ENCODE measurements at places on chromosomes 6 and 20.

DNA sequence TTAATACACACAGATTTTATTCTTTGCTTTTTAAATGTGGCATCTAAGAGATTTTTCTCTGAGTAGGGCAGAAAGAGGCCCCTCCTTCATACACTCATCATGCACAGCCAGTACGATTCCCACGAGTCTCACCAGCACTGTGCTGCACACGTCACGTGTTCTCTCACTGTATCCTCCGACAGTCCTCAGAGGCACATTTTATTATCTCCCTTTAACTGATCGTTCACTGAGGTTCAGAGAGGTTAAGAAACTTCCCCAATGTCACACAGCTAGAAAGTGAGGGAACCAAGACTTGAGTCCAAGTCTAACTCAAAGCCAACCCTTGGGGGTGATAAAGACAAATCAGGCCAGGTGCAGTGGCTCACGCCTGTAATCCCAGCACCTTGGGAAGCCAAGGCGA lies 142.5 kb downstream of the PREX1 start:
- DNase-seq: no peak

GRCh38 chr6:36837686-36838085 lies 1.6 kb downstream of the CPNE5 start:
- no peak for DNase-seq

GRCh38 chr20:62339647-62340062 lies 27.5 kb downstream of the LAMA5 start:
- no peak for DNase-seq

- no peak for DNase-seq
These were observed 18.7 kb downstream of the DIDO1 start for GRCh38 chr20:62907384-62908317.

GRCh38 chr6:21377356-21377755 lies 216.2 kb upstream of the SOX4 start:
- DNase-seq: no peak

- no peak for DNase-seq
These were observed 146.8 kb downstream of the TFAP2A start for GRCh38 chr6:10268111-10268510.

DNA sequence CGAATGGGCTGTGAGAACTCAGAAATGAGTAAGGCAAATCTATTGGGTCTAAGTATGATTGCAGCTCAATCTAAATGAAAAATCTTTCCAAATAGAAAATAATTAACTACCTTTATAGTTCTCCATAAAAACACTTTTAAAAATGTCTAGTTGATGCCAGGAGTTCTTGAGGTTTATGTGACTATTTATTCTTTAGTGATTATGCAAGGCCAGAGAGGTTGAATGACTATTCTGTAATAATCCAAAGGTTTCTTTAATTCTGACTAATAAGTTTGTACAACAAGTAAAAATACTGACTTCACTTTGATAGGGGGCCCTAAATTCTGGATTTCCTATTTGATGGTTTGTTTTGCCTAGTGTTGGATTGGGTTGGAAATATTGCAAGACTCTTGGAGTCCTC lies 461.2 kb downstream of the EPM2A start:
- no peak for DNase-seq

GRCh38 chr6:71284785-71285184 lies 3.8 kb upstream of the OGFRL1 start:
- no peak for DNase-seq

DNA sequence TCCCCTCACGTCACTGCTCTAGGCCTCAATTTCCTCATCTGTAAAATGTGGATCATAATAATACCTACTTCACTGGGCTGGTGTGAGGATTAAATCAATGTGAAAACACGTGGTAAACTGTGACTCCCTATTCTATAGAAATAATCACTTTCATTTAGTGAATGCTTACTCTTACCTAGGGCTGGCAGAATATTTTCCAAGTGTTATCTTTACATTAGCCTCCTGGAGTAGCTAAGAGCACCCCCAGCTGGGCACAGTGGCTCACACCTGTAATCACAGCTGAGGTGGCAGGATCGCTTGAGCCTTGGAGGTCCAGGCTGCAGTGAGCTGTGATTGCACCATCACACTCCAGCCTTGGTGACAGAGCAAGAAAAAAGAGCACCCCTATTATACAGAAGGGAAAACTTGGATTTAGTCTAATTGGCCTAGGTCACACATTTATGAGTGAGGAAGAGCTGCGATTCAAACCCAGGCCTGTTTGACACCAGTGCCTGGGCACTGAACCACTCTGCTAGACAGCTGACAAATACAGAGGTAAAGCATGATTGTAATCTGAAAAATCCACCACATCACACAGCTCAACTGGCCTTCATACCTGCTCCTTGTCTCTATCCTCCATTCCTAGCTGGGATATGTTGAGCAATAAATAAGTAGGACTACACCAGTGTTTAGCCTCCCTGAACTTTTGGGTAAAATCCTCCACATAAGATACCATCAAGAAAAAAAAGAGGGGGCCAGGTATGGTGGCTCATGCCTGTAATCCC lies 1.4 kb upstream of the SNTA1 start:
- DNase-seq: peak; percentile 4

GRCh38 chr6:128343706-128344105 lies 176.7 kb downstream of the PTPRK start:
- DNase-seq: no peak

GRCh38 chr6:30687659-30688431 lies 1.4 kb upstream of the PPP1R18 start:
- no peak for DNase-seq

- no peak for DNase-seq
These were observed 57.1 kb downstream of the GNAS start for GRCh38 chr20:58909585-58909984.

GRCh38 chr6:17492350-17492749 lies 99.0 kb downstream of the CAP2 start:
- DNase-seq: no peak

DNA sequence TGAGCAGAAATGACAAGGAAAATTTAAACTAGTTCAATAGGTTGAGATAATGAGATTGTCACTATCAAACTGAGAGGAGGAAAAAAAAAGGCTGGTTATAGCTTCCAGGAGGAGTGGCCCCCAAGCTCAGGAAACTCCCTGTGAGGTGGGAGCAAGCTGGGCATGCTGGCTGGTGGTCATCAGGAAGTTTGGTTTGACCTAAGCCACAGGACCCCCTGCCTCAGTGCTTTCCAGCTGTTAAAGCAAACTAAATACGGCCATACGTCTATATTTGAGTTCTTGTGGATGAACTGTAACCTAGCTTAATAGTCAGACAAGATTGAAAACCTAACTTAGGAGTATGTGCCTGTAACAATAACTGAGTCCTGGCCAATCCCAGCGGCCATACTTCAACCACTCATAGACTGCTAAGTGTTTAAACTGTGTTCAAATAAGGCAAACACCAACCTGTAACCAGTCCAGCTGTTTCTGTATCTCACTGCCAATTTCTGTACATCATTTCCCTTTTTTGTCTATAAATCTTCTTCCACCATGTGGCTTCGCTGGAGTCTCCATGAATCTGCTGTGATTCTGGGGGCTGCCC lies 24.6 kb upstream of the ZBTB24 start:
- DNase-seq: no peak
